ENCODE measurements at places on chromosomes 3 and 15. TPM values are rescaled to one million over a fixed set of nuclear protein-coding genes. Genes with fewer than 3 reads are reported as not detected.
A peak's percentile ranks its signal among the peaks of the same experiment; 100 is the strongest.

- DNase-seq, result no peak
Measured at GRCh38 chr15:92751528-92751927, 96.0 kb upstream of the FAM174B start.

LHFPL4 gene
- total RNA-seq, result not detected

- DNase-seq, result no peak
Measured at GRCh38 chr3:49727924-49728361, 4.2 kb upstream of the GMPPB start.

DNA sequence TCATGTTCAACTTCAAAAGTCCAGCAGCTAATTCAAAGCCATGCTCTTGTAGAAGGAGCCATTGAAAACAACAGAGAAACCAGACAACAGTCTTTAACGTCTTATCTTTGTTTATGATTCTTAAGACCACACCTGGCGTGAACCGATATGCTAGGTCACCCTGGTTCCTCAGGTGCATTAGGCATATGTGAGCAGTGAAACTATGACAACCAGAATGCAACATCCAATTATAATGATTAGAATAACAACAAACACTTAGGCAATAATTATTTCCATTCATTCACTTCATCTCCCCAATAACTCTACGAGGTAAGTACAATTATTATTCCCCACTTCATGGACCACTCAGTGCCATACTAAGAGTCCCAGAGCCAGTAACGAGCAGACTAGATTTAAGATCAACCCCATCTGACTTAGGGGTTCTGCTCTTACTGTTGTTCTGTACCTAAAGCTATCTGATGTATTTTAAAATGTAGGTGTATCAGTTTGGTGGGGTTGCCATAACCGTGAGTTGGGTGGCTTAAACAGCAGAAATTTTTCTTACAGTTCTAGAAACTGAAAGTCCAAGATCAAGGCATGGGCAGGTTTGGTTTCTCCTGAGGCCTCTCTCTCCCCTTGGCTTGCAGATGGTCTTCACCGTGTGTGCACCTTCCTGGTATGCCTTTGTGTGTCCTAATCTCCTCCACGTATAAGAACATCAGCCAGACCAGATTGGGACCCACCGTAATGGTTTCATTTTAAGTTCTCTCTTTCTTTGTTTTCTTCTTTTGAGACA lies 997.8 kb upstream of the CFAP20DC start:
- DNase-seq, result no peak

DNA sequence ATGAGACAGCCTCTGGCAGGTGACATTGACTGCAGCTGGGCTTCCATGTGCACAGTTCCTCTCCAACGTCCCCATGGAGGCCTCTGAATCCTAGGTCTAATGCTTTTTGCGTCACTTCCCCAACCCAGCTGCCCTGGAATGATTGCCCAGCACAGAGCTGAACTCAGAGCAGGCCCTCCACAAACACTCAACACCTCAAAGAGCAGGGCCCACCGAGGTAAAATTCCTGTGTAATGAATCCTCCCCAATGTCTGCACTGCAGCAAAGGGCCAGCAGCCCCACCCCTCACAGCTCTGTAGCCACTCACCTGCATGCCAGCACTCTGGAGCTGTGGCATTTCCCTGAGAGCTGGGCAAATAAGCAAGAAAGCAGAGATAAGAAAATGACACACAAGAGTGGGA lies 42.6 kb upstream of the DUSP7 start:
- no peak for DNase-seq

HRG gene
- total RNA-seq, result not detected

SSUH2 gene
- total RNA-seq, result 0.55 TPM

DNA sequence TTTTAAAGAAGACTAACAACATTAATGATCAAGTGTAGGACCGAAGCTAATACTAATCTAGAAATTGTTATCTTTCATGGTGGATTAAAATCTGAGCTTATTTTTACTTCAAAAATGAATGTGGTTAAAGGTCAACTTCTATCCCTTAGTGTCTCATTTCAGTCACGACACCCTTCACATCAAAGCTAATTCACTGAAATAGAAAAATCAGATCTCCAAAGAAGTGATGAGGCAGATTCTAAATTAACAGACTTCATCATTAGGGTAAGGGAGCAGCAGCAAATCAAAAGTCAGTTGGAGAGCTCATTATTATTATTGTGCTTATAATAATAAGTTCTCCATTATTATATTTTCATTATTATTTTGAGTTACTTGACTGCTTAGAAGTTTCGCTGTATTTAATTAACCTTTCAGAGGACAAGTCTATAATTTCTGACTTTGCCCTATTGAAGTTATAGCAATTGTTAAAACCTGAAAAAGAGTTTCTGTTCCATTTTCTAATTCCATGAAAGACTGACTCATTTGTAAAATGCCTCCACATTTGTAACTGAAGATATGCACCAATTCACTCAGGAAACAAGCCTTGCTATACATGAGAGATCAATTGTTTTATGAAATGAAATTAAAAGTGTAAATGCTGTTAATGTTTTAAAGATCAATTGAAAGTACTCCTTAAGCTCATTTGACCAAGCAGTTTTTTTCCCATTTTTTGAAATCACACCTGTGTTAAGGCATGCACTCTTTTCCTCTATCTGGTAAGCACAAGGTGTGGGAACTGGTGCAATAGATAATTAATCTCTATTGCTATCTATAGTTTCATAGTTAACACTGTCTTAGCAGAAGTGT lies 23.1 kb upstream of the CMC1 start:
- no peak for DNase-seq

DNA sequence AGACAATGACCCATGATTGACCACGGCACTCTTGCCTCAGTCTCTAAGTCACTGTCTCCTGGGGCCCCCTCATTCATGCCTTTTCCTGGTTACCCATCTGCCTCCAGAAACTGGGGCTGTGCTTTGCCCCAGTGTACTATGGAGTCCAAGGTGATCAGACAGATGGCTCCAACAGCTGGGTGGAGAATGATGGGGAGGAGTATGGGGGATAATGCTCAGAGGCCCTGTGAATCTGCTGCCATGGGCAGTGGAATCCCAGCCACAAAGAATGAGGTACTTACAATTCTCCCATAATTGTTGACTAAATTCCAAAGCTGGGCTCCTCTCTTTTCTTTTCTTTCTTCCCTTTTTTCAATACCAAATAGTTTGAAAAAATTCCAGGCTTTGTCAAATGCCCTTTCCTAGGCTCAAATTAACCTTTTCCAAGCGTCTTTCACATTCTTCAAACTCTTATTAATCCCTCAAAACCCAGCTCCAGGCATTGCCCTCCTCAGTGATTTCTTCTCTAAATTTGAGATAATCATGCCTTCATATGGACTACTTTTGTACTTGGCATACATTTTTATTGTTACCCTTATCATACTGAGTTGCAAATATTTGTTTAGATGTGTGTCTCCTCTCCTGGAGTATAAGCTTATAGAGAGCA lies 148.5 kb upstream of the ICE2 start:
- no peak for DNase-seq

MEX3B gene
- total RNA-seq, result 0.55 TPM

- no peak for DNase-seq
Measured at GRCh38 chr3:115927197-115927596, 303.9 kb downstream of the GAP43 start.

ANKUB1 gene
- total RNA-seq, result not detected

- no peak for DNase-seq
Measured at GRCh38 chr3:100097919-100098783, 16.1 kb downstream of the FILIP1L start.

DNA sequence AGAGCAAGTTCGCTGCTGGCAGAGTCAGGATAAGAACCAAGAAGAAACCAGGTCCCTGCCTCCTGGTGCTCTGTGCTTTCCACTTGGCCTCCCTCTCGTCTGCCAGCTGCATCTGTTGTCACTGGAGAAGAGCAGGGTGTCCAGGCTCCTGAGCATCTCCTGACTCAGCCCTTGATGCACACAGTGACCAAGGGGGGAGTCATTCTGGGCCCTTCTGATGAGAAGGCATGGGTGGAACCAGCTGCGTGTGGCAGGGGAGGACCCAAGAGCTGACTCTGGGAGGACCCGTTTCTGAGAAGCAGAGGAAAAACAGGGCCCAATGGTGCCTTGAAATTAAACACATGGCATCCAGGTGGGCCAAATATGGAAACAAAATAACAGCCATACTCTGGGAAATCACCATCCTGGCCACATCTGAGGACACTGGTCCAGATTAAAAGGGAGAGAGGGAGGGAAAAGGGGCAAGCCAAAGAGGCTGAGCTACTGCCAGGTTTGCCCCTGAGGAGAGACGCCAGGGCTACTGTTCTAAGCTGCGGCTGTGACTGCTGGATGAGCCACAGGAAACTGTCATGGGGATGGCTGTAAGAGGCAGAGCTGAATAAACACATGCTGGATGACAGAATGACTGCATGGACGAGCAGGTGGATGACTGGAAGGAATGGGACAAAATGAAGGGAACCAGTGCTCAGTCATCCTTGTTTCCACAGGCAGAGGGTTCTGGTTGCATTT lies 58.1 kb upstream of the CA12 start:
- no peak for DNase-seq

DNA sequence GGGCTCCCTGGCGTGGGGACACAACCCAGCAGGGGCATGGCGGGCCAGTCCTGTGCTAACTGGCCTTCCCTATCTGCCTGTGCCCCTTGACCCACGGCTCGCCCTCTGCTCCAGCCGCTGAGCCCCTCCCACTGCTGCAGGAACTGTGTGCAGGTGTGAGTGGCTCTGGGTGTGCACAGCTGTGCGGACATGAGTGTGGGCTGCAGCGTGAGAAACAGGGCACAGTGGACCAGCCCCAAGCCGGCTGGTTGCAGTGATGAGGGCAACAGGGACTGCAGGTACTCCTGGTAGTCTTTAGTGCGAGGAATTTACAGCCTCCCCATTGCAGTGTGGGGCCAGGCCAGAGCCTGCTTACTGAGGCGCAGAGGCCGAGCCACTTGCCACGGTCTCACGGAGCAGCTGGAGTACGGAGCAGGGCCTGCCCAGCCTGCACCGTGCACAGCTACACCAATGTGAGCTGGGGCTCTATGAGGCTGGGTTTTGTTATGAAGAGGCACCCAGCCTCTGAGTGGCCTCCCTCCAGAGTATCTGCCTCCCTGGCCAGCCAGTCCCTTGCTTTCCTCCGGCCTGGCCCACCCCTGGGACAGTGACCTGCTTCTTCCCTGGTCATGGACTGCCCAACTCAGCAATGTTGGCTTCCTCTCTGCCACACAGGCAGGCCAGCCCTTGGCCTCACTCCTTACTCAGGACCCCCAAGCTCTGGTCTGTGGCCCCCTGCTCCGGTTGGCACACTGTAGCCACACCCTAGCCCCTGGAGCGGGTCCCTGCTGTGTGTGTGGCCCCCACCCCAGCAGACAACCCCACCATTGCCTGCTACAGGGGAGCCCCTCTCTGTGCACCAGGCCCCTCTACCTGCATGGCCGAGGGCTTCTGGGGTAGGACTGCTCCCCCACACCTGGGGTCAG lies 47.8 kb downstream of the PLXNA1 start:
- no peak for DNase-seq

DNA sequence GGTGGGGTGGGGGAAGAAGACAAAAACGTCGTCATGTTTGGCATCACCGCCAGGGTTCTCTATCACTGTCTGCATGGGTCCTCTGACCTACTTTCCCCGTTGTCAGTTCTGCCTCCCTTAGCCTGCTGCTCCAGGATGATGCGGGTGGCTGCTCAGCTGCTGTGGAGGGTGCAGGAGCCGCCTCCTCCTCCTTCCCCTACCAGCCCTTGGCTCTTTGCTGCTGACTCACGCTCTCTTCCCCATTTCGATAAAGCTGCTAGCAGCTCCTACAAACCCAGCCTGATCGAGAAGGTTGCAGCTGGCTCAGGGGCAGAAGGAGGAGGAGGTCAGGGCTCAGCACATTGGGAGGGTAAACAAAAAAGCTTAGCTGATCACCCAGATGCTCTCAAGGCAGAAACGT lies 49.5 kb upstream of the SEC13 start:
- DNase-seq, result no peak

FBXW12 gene
- 0.23 TPM for total RNA-seq

ZNF660 gene
- total RNA-seq, result 7.5 TPM

DNA sequence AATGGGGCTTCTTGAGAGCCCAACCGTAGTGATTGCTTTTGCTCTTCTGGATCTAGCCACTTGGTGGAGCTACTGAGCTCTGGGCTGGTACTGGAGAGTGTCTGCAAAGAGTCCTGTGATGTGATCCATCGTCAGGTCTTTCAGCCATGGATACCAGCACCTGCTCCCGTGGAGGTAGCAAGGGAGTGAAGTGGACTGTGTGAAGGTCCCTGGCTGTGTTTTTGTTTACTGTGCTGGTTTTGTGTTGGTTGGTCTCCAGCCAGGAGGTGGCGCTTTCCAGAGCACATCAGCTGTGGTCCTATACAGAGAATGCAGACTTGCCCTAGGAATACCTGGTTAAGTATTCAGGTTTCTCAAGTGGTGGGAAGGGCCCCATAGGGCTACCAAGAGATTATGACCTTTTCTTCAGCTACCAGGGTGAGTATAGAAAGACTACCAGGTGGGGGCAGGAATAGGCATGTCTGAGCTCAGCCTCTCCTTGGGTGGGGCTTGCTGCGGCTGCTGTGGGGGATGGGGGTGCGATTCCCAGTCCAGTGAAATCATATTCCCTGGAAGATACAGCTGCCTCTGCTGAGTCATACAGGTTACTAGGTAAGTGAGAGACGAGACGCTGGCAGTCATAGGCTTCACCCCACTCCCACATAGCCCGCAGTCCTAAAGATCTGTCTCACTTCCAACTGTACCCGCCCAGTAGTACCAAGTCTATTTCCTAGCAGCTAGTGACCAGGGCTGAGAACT lies 733.7 kb downstream of the ZNF385D start:
- no peak for DNase-seq

GRCh38 chr3:159817126-159817525 lies 171.5 kb upstream of the IL12A start:
- no peak for DNase-seq

GRCh38 chr15:75738647-75739325 lies 26.1 kb upstream of the CSPG4 start:
- DNase-seq, result peak; percentile 96

GRCh38 chr15:73757571-73757970 lies 4.4 kb upstream of the INSYN1 start:
- DNase-seq, result no peak

All from ureter (tissue), 1 donor.